ENCODE measurements at places on chromosomes 6 and 20.

DNA sequence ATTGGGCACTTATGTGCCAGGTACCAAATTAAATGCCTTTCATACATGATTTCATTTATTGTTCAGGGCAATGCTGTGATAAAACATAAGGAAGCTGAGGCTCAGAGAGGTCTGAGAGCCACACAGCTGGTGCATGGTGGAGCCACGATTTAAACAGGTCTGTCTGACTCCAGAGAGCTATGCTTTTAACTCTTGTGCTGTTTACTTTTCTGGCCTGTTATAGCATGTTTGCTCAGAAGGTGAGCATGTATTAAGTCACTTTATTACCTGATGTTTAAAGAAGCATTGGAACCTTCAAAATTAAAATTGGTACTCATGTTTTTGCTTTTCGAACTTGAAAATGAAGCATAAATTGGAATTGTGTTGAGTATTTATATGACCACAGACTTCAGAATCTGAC is 26.8 kb downstream of the MCM8 start:
- no peak for DNase-seq

- DNase-seq: no peak
Observed at GRCh38 chr20:61692479-61692878, 373.2 kb downstream of the TAF4 start.

DNA sequence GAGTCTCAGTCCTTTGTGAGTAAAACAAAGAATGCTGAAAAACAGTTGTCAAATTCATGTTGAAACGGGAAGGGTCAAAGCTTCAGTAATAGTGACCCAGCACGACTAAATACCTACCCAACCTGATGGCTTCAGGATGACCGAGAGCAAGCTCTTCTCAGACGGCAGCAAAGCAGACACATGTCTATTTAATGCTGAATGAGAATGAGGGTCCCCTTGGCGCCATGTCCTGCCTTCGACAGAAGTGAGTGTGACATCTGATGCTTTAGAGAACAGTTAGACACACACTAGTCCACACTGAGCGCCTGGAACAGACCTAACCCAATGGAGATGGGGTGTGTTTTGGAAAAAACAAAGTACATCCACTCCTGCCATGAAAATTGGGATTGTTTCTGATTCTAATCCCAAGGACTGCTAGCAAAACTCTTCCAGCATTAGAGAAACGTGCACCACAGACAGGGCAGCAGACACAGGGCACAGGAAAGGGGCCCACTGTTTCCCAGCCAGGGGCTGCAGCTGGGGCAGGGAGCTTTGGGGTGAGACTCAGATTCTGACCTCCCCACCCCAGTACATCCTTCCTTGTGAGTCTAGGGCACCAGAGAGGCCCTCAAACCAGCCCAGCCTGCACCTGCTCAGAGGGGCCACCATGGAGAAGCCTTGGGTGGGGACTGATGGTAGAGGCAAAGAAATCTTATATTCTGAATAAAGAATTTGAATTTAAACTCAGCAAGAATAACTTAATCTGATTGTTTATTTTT is 76.5 kb downstream of the C6orf118 start:
- DNase-seq: no peak

DNA sequence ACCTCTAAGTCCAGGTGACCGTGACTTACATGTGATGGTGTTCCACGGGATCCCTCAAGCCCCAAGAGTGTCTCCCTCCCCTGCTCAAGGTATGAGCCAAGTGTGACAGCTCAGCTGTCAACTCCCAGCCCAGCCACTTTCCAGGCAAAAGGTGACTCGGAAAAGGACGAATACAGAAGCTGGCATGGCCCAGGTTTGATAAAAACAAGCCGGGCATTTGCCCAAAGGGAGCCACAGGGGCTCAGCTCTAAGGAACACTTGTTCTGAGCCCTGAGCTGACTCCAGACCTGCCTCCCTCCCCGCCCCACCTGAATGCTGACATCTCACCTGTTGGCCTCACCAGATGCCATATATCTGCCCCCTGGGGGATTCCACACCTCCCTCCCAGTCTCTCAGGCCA is 43.0 kb upstream of the BPIFA2 start:
- no peak for DNase-seq

- DNase-seq: no peak
Observed at GRCh38 chr6:11865680-11866300, 87.2 kb upstream of the ADTRP start.

- no peak for DNase-seq
Observed at GRCh38 chr6:4935975-4936680, 67.7 kb downstream of the RPP40 start.

GRCh38 chr20:35003211-35004031 is 47.8 kb downstream of the MYH7B start:
- DNase-seq: no peak

DNA sequence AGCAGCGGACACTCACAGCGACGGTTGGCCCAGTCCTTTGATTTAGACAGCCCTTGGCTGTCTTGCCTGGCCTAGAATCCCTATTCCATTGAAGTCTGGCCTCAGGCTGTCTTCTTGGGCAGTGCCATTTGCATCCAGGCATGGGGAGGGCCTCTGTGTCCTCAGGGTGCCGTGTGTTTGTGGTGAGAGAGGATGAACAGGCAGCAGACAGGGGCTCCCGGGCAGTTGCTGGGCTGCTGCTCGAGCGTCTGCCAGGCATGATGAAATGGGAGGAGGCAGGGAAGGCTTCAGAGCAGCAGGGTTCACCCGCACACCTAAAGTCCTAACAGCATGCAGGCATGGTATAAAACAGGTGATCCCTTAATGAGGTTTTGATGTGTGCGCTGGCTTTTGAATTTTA is 126.9 kb downstream of the SOBP start:
- no peak for DNase-seq

- no peak for DNase-seq
Observed at GRCh38 chr6:165453395-165453794, 144.0 kb upstream of the C6orf118 start.

DNA sequence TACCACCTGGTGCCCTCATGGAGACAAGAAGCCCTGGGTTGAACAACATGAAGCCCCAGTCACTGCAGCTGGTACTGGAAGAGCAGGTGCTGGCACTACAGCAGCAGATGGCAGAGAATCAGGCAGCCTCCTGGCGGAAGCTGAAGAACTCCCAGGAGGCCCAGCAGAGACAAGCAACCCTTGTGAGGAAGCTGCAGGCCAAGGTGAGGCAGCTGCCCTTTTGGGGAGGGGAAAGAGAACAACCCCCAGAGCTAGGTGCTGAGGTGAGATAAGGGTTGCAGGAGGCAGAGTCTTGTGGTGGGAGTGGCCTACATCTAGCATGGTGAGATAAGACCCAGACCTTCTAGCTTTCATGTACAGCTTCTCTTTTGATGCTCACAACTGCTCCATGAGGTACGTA is 7.0 kb downstream of the CEP250 start:
- DNase-seq: no peak

- no peak for DNase-seq
Observed at GRCh38 chr20:4155953-4156352, 140.6 kb upstream of the RNF24 start.
